ENCODE measurements at places on chromosomes 1 and 21.

- DNase-seq, result no peak
Observed at GRCh38 chr1:18874600-18874999, 15.1 kb upstream of the TAS1R2 start.

DNA sequence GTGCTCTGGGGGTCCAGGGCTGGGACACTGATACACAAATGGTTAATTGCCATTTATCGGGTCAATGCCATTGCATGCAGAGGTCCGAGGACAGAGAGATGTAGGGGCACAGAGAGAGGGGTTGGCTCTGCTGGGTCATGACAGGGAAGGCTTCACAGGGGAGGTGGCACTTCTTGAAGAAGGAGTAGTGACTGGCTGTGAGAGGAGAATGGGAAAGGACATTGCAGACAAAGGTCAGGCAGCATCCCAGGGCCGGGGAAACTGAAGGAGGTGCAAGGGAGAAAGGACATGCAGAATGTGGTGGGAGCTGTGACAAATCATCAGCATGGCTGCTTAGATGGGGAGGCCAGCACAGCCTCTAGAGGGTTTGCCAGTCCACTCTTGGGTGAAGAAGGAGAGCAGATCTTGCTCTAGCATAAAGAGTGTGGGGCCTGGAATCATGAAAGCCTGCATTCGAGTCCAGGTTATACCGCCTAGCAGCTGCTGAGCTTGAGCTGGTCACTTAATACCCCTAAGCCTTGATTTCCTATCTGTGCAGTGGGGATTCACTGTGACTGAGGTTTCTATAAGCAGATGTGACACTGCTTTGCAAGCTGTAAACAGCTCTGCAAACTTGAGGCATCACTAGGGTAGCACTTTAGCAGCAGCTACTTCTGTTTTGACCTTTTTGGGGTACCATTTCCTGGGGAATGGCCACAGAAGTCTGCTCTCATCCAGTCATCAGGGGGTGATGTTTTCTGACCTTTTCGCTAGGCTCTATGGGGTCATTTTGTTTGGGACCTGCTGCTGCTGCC is 59.2 kb upstream of the EPS8L3 start:
- no peak for DNase-seq

DNA sequence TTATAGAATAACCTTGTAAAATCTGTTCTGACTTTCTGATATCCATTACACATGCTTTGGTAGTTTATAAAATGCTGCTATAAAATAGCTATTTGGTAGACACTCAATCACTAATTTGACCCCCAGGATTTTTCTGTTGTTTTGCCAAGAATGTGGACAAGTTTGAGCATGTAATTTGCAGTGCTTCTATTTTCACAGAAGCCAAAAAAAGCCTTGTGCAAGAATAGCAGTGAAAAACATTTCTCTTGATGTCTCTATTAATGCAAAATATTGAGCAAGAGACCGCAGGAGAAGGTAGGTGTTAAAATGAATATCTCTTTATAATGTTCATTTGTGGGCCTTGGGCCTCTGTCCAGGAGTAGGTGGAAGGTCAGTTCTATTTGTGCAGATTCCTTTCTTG is 22.5 kb downstream of the MAP3K7CL start:
- DNase-seq, result no peak

DNA sequence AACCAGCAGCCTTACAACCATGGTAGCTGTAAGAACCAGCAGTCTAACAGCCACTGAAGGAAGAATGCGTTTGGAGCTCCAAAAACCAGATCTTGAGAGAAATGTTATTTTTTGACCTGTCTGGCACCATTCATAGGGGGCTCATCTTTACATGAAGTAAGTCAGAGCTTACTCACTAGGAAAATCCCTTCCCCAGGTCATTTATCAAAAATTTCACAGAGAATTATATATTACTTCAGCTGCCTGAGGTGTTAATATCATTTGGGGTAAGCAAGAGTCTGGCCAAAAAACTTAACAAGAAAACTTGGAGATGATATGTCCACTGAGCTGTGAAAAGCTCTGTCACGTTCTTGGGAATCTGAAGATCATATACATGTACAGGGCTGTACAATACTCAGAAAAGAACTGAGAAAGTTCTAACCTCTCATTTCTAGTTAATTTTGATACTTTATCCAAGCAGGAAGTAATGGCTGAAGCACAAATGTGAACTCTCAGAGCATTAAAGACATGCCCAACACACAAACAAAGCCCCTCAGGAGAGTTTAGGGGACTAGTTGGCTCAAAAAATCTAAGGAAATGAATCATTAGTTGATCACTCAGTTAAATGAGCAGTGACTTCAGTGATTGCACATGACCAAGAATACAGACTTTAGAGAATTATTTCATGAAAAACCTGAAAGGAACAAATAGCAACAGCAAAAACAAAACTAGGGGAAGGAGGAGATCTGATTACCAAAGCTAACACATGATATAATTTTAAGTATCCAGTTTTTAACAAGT is 681.1 kb downstream of the LTN1 start:
- DNase-seq, result no peak

DNA sequence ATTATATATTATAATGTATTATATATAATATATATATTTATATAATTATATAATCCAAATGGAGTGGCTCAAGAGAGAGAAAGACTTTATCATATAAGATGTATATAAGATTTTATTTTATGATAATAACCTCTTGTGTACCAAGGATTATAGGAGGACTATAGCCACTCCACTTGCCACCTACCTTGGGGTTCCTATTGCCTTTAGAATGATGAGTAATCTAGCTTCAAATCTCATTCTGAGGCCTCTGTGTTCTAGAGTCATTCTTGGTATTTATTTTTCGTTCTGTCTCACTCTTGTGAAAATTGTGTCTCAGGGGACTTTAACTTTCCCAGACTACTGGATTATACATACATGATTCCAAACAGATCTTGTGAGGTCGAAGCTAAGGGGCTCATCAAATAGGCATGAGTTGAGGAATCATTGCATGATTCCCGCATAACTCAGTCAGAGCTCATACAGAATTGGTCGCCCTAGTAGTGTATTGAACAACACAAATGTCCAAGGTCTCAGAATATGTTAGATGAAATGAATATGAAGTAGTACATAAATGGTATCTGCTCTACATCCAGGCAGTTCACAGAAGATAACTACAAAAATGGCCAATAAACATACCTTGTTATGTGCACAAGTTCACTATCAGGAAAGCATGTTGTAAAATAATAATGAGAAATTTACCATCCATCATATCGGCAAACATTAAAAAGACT is 159.5 kb upstream of the RNPC3 start:
- DNase-seq, result no peak

DNA sequence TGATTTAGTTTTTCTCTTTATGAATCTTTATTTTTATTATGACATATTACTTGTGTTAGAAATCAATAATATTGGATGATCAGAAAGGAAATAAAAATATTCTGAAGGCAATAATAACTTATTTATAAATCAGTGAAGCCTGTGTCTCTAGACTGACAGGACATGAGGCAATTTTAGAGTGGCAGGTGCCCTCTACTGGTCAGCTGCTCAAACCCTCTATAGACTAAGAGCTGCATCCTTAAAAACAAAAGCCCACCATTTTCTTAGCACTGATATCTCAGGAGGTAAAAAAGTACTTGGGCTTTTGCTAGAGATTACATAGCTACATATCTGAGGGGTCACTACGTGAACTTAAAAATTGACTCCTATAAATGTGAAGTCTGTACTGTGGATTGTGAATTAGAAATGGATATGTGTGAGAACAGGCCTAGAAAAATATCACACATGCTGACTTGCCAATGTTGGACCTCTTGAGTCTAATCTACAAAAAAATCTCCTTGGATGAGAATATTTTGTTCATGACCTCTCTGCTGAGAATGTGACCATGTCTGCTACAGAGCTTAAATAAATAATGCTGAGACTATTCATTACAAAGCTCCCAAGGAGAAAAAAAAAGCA is 597.9 kb upstream of the ADAMTS5 start:
- DNase-seq, result no peak

DNA sequence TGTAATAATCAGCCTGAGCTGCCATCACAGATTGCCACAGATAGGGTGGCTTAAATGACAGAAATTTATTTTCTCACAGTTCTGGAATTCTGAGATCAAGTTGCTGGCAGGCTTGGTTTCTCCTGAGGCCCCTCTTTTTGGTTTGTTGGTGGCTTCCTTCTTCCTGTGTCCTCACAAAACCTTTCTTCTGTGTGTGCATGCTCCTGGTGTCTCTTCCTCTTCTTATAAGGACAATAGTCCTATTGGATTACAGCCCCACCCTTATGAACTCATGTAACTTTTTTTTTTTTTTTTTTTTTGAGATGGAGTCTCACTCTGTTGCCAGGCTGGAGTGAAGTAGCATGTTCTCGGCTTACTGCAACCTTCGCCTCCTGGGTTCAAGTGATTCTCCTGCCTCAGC is 41.0 kb upstream of the F3 start:
- DNase-seq, result no peak

Data from bone marrow (tissue), 2 donors.